LHCN-M2 (cell line): ENCODE measurements at places on chromosomes 5 and 9.

- peak; percentile 96 for DNase-seq
These were observed 5.3 kb downstream of the ANKS6 start for GRCh38 chr9:98790842-98791607.

DNA sequence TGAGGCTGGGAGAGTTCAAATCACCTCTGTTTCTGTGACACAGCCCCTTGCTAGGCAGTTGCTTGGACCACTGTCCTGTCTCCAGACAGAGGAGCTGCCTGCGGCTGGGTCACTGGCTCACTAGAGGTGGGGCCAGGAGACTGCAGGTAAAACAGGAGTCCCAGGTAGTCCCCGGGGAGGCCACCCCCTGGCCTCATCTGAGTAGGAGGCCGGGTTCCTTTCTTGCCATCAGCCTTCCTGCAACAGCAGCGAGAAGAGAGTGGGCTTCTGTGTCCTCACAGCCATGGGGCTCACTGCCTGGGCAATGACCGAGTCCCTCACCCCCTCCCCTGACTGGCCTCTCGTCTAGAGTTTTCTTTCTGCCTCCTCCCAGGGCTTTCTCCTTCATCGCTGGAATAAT, 197.5 kb downstream of the CDK5RAP2 start:
- DNase-seq, result no peak

DNA sequence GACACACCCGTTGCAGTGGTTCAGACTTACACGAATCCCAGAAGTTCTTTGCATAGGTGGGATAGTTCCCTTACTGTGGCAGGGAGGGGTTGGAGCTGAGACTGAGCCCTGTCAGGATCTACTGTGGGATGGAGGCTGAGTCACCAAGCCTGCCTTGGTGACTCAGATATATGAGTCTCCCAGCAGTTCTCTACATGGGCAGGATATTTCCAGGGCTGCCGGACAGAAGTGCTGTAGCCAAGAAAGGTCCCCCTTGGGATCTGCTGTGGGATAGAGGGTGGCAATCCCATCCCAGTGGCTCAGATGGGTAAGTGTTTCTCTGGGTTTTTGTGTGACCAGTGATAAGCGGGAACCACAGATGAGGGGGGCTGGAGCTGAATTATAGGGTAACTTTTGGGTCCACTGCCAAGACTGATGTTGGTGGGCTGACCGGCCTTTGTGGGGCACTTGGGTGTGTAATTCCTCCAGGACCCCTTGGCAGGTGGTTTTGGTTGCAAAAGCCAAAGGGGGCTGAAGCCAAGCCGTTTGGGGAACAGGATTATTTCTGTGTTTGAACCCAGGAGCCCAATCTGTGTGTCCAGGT, 18.7 kb downstream of the XRCC4 start:
- peak; percentile 94 for DNase-seq

DNA sequence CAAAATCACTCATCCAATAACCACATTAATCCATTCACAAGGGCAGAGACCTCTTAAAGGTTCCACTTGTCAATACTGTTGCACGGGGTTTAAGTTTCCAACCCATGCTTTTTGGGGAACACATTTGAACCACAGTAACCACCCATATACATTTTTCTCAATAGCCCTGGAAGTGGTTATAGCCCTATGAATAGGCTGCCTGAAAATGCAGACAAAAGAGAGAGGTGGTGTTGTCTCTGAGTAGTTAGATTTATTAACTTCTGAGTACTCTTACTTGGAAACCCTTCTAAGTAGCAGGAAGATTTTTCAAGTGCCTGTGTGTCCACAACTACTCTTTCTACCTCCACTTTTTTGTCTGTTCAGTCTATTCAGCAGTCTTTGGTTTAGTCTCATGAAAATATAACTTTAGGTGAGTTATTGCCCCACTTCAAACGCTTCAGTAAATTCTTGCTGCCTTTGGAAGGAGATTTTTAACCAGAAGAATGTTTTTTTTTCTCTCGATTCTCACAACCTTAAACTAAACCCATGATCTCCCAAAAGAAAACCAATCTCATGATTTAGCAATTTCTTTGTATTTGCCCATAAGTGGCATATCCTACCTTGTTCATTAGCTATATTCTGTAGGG, 42.6 kb downstream of the ARHGEF28 start:
- DNase-seq, result no peak

- no peak for DNase-seq
These were observed 4.3 kb upstream of the SPATA6L start for GRCh38 chr9:4670591-4670990.

DNA sequence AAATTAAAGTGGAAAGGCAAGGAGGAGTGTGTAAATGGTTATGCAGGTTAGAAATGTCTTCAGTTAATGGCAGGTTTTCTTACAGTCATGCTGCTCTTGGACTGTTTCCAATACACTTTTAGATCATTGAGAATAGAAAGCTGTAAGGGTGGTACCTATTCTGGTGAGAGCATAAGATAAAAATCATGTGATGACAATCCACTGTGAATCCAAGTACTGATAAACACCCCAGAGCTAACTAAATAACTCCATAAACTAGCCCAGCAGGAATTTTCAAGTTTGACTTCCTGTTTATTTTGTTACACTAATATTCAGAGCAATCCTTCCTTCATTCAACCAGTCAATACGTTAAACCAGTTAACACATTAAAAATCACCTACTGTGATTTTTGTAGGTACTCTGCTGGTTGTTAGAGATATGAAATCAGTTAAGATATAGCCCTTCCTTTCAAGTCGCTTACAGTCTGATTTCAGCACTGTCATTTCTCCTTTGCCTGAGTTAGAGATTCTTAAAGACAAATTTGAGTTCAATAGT, 22.6 kb downstream of the VCAN start:
- no peak for DNase-seq

DNA sequence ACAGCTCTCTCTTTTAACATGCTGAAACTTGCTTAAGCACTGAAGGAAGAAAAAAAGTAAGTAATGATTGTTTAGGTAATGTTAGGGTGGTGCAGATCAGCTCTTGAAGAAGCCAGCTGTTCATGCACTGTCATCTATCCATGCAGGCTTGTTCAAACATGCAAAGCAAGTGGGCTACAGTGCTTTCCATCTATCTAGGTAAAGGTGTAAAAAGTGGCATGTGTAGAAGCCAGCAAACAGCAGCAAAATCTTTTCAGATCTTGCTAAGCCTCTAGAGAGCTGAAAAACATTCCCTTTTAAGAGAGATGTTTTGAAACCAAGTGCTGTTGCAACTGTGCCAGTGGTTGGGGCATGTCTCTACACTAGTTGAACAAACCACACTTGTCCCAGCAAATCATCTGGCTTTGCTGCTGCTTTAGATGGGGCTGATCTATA, 214.4 kb downstream of the EFNA5 start:
- peak; percentile 44 for DNase-seq

DNA sequence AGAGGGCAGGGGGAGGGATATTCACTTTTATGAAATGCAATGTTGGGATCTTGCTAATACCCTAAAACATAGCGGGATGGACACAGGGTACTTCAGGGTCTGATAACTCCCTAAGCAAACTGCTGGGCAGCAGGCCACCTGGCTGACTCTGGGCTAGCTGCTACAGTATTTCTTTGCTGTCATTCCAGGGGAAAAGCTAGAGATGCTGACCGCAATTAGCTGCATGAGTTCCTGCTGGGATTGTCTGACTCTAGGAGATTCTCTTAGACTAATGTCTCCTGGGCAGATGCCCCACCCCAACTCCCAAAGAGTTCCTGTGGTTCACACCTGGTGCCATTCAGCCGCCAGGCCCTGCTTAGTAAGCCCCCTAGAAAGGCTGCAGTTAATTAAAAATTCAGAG, 69.9 kb downstream of the PSAT1 start:
- DNase-seq, result no peak

GRCh38 chr9:95830768-95831167, 44.7 kb upstream of the ERCC6L2 start:
- no peak for DNase-seq

DNA sequence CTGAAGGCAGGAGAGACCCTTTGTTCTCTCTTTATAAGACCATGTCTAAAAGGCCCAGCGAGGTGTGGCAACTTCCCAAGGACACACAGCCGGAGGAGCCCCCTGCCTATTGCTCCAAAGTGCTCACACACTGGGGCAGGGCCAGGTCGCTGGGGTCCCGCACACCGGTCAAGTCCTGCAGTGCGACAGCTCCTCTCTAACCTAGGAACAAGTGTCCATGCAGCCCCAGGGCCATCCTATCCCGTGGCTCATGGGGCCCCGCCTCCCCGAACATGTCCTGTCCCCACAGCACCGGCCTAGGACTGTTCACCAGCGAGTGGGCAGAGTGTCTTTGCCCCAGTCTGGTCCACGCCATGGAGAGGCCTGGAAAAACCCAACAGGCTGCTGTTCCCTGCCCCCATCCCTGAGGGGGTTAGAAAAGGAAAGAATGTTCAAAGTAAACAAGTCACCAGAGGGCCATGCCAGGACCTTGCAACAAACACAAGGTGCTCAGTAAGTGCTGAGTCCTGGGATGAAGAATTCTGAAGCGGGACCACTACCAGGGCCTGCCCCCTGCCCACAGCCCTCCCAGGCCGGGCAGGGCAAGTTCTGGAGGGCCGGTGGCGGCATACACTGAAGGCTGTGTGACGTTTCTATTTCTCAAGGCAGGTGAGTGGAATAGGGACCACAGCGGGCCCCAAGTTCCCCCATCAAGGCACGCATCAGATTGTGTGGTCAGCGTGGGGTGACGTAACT, 938 bp downstream of the NINJ1 start:
- DNase-seq, result no peak

DNA sequence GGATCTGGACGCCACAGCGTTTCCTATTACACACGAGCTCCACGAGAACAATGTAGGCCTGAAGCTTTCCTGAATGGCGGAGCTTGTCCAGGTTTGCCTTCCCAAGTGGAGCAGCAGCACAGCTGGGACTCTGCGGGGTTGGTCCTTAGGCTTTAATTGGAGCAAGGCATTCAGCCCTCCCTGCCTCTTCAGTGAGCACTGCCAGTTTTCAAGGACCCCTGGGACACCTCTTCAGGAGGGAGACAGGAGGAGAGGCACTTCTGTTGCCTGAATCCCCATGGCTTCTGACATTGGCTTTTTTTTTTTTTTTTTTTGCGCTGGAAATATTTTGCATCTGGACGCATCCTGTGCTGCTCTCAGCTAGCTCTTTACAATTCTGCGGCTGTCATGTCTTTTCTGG, 179.4 kb downstream of the SEMA6A start:
- no peak for DNase-seq

DNA sequence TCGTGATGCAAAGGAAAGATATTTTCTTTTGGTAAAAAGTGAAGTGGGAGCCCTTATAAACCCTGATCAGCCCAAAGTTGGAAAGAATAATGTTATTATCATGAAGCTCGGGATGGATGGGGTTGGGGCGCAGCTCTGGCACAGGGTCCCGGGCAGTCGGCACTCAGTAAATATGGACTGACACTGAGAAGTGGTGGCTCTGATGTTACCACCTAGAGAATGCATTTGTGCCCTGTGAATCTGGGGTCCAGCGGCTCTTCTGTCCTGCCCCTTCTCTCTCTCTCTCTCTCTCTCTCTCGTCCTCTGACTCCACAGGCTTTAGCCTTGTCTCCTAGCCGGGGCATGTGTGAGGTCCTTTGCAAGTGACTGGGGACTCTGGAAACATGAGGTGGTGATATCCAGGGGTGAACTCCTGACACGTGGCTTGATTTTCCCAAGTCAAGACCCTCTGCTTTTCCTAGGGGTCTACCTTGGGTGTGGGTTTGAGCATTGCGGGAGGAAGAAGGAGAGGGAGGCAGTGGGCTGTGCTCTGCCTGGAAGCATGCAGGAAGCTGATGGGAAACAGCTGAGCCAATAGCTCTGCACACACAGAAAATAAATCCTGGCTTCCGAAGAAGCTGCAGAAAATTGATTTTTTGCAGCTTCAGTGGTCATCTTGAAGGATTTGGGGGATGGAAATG, 162.7 kb downstream of the MACROH2A1 start:
- DNase-seq, result no peak

GRCh38 chr9:83066771-83067170, 3.8 kb upstream of the RASEF start:
- peak; percentile 49 for DNase-seq

- no peak for DNase-seq
These were observed 3.6 kb downstream of the F12 start for GRCh38 chr5:177405805-177406204.

GRCh38 chr5:179322071-179323025, 22.9 kb downstream of the ADAMTS2 start:
- no peak for DNase-seq

DNA sequence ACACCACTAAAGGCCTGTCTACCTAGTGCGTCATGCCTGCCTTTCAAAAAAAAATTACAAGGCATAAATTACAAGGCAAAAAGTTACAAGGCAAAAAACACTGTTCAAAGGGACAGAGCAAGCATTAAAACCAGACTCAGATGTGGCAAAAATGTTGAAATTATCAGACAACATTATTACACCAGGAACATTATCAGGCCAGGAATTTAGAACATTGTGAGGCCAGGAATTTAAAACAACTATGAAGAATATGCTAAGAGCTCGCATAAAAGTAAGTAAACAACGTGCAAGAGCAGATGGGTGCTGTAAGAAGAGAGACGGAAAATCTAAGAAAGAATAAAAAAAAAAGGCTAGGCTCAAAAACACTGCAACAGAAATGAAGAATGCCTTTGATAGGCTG, 18.2 kb upstream of the MLANA start:
- no peak for DNase-seq

DNA sequence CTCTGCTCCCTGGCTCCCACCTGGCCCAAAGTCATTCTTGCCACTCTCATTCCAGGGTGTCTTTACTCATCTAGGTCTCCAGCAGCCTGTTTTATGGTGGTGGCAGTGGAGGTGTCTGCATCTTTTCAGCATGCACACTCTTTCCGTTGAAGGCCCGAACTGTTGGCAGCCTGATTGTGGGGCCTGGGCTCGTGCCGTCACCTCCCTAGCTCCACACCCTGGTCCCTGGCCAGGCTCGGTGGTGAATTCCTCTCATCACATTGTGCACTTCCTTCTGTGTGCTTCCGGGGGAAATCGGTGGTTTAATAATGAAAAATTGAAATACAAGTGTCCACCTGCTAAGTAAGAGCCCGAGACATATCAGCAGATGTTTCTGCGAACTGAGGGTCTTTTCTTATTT, 214.3 kb downstream of the TRIO start:
- DNase-seq, result no peak

- no peak for DNase-seq
These were observed 65.8 kb downstream of the DOCK2 start for GRCh38 chr5:169702693-169703481.

- no peak for DNase-seq
These were observed 55.9 kb downstream of the ADAM19 start for GRCh38 chr5:157519579-157520253.

DNA sequence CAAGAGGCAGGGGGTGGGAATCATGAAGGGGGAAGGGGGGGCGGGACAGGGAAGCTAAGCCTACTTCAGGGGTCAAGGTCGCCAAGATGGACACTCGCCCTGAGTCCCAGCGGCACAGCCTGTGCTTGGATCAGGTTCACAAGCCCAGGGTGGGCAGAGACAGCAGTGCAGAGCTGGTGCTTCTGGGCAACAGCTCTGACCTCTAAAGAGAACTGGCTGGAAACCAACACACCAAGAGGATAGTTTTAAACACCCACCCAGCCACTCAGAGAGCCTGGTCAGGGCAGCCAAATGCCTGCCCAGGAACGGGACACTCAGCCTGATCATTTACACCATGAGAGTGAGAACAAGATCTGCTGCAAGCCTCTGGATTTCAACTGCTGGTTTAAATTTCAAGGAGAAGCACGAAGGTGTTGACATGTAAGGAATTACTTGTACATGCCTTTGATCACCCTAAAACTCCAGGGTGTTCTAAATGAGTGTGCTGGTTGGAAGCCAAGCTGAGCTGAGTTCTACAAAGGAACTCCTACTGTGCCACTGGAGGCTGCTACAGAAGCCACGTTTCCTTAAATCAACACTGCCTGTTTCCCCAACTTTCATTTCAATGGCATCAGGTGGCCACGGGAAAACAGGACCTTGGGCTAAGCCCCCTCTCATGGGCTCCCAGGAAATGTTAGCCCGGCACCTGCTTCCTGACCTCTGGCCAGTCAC, 91.5 kb downstream of the TTLL11 start:
- no peak for DNase-seq
